ENCODE measurements at places on chromosomes 2 and 18.

DNA sequence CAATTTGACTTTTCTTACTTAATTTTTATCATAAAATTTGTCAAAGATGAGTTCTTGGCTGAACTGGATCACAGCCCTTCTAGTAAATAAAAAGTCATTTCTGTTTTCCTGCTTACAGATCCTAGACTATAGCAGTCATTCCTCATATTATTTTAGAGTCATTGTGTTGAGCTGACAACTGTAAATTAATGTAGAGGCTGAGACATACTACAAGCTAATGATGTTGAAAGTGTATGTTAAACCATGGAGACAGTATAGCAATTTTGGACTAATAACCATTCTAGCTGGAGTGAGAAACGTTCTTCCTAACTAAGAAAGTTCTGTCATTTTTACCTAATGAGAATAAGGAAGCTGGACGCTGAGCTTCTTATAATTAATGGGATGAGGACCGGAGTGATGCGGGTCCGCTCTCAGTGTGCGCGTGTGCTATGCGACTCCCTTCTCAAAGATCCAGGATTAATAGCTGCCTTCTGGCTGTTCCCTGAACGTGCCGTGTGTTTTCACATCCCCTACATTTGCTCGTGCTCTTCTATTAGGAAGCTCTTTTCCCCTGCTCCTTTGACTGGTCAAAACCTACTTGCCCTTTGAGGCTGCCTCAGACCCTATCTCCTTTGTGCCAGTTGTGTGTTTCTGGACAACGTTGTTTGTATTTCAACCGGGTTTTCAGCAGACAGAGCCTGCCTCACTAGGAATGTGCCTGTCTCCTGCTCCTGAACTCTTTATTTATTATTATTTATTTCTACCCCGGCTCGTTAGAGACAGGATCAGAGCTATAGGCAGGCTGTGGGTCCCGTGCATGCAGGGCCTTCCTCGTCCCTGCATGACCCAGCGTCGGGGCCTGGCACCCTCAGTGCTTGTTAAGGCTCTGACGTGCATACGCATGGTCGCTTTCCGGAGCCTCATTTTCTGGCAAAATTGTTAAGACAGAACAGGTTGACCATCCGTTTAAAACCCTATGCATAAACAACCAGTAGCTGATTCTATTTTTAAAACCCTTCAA is 182.6 kb downstream of the DCDC2C start:
- DNase-seq = no peak

DNA sequence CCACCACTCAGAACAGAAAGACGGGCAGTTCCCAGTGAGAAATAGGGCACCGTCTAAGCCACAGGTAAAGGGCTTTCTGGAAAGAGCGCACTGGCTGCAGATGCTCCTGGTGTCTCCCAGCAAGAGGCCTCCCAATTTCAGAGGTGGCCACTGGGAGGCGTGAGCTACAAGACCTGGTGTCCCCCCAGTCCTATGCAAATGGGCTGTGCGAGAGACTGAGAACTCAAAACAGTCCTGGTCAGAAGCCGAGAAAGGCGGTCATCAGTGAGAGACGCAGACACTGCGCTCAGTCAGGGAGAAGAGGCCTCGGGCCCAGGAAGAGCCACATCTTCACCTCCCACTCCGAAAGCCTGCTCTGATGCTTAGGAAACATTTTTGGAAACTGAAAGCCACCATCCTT is 179.5 kb downstream of the EIPR1 start:
- DNase-seq = no peak

DNA sequence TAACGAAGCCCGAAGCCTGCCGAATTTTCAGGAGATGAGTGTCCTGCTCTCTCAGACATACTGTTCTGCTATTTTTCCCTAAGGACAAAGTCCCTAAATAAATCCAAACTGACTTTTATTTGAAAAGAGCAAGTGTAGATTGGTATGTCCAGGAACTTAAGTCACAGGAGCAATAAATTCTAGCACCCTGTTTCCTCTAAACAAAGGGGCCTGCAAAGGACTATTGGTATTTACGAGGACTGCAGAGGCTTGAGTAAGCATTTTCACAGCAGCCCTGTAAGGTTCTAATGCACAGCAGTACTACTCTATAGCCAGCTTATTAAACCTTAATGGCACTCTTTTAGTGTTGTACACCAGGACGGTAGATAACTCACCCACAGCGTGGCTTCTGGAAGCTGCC is 740.3 kb downstream of the NRXN1 start:
- DNase-seq = no peak

GRCh38 chr2:25347846-25348245 is 6.1 kb upstream of the DNMT3A start:
- DNase-seq = no peak

DNA sequence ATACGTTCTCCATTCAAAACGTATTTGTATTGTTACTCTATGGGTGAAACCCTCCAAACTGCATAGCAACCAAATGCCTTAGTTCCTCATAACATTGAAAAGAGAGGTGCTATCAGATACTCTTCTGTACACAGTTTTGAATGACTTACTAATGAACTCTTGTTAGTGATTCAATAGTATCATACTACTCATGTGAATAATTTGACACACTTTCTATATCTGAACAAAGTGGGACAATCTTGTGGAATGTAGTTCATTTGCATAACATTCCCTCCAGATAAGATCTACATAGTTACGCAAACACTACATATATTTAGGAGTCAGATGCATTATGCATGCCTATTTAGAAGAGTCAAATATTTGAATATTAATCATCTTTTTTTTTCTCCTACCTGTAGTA is 232.0 kb upstream of the NRXN1 start:
- no peak for DNase-seq

DNA sequence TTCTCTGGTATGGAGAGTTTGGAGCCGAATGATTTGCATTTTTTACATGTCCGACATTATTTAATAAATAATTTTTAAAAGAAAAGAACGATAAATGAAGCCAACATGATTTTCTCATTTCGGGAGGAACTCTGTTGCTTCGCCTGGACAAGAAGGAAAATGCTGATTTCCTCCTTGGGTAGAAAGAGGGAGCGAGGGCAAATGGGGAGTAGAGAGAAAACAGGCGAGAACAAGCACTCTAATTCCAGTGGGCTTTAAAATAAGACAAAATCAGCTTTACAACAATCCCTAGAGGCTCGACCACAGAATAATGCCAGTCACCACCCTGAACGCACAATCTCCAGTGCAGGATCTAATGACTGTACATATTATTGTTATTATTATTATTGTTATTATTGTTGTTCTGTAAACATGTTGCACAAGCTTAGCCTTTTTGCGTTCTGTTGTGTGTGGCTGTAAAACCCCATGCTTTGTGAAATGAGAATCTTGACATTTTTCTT is 3.7 kb downstream of the DLX1 start:
- no peak for DNase-seq

DNA sequence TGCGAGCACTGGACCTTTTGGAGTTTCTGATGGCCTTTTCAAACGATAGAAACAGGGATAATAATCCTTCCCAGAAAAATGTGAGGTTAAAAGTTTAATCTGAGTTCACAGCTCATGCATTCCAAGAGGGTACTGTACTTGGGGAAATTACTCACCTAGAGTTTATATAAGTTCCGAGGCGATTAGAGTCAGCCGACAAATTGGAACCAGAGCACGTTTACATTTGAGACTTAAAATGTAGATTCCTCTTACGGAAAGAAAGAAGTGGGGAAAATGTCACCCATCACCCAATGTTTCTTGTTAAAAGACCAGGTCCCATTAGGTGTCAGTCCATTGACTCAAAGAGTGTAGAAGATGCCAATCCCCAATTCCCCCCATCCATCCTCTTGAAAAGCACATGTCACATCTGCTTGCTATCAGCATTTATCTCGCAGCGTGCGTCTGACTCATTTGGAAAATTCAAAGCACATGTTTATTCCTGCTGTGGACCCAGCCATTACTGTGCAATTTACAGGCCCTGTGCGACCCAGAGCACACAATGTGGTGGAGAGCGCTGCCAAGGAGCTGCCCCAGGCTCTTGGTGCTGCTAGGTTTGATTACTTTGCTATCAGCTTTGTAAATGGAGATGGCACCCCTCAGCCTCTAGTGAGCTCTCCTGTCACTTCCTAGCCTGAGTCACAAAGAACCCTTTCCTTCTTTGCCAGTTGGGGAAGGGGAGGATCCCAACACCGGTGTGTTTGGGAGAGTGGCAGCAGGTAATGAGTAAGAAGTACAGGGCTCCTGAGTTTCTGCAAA is 104.8 kb downstream of the COLEC12 start:
- DNase-seq = no peak

GRCh38 chr18:22981274-22982133 is 48.4 kb downstream of the RBBP8 start:
- no peak for DNase-seq

DNA sequence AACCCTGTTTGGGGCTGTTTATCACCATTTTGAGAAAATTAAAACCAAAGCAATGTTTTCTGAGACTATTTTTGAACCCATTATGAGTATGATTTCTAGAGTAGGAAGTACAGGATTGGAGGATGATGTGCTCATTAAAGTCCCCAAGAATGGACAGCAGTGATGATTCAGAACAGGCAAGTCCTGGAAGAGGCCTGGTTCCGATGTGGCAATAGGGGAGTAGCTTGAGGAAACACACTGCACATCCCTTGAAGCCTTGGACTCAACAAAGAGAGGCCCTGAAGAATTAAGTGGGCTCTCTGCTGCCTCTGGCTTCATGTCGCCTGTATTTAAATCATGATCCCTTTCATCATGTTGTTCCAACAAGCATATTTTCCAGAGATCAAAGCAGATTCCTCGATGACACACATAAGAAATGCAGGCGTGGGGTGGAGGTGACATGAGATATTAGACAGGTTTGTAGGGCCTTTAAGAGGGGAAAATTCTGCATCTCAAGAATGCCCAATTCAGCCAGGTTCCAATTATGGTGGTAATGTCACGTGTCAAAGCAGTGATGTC is 242.2 kb downstream of the FHOD3 start:
- DNase-seq = no peak

DNA sequence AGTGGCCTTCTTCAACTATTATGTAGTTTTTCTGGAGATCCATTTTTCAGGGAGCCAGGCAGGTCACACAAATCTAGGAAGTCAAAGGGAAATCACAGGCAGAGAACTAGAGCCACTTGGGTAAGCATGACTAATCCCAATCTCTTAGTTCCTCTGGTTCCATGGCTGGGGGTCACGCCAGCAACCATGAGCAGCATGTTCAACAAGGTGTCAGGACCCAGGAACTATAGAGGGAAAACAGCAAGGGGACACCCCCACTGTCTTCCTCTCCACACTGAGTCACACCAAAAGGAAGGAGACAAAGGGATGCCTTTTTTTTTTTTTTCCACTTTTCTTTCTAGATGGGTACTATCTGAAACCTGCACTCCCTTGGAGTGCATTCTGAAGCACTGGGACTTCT is 250.9 kb downstream of the OTX1 start:
- DNase-seq = no peak

DNA sequence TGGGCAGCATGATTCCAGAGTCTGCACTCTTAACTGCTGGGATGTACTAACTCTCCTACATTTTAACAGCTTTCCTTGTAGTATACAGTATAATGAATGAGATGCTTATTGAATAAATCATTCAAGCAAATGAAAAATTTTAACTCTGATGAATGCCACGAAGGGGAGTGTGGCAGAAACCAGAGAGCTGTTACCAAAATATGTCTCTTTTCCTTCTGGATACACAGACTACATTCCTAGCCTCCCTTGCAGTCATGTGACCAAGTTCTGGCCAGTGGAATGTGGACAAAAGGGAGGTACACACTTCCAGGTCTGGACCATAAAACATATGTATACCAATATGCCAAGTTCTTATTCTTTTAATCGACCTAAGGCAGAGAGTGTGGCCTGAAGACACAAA is 1.7 kb upstream of the EML4 start:
- no peak for DNase-seq

All from kidney epithelial cell (primary cell).